ENCODE measurements at places on chromosomes 2 and 18.

GRCh38 chr2:112519506-112519905 lies 22.8 kb upstream of the POLR1B start:
- no peak for DNase-seq

DNA sequence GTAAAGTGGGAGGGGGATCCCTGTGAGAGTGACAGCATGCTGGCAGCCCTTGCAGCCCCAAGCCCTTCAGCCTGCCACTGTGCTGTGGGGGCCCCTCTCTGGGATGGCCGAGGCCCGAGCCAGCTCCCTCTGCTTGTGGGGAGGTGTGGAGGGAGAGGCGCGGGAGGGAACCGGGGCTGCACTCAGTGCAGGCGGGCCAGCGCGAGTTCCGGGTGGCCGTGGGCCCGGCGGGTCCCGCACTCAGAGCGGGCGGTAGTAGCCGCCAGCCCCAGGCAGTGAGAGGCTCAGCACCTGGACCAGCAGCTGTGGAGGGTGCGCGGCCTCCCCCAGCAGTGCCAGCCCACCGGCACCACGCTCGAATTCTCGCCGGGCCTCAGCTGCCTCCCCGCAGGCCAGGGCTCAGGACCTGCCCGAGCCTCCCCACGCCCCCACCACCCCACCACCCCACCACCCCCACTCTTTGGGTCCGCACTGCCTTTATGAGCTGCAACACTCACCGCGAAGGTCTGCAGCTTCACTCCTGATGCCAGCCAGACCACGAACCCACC lies 208.1 kb downstream of the CDH19 start:
- DNase-seq, result no peak

GRCh38 chr2:181953881-181954537 lies 31.6 kb upstream of the PPP1R1C start:
- DNase-seq, result peak; percentile 49

DNA sequence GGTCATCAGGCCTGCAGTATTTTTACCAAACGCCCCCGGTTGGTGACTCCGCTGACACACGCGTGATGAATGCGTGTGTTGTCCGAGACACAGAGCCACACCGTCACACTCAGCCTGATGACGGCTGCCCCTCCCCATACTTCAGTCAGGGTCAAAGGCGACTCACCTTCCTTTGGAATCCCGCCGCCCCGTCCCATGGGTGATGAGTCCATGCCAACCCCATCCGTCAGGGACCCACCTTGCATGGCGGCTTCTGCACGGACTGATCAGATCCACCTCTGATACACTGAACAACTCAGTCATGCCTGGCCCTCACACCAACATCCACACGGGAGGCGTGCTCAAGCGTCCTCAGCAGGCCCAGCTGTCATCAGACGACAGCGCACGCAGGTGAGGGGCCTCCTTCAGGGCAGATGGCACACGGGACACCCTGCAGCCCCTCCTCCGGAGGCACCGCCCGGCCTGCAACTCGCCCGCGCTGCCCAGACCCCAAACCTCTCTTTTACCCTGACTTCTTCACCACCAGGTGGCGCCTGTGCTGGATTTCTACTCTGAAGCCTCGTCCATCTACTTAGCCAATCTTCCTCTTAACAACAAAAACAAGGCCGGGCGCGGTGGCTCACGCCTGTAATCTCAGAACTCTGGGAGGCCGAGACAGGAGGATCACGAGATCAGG lies 89.2 kb downstream of the ZNF516 start:
- no peak for DNase-seq

All from 8988T (cell line).